ENCODE measurements at places on chromosomes 5 and 9.
A peak's percentile ranks its signal among the peaks of the same experiment; 100 is the strongest.

- no peak for DNase-seq
Observed at GRCh38 chr5:118069452-118069851, 918.9 kb downstream of the DTWD2 start.

DNA sequence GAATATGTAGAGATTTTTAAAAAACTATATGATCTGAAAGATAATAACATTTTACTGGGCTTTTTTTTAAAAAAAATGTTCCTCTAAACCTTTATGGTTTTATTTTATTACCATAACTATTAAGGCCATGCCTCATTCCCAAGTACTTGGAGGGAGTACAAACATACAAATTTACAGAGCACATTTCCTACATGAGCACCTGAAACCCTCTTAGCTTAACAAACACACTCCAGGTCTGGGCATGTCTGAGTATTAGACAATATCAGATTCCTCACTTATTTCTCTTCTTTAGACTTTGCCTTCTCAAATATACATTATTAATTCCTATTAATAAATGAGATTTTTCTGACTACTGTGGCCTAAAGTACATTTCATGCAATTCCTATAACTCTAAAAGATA is 319.2 kb downstream of the SLCO4C1 start:
- DNase-seq = no peak

- peak; percentile 8 for DNase-seq
Observed at GRCh38 chr9:133403766-133404453, 13.9 kb downstream of the REXO4 start.

GRCh38 chr5:141359790-141360426 is at the start of gene PCDHGB2:
Gene PCDHGB2, plus strand, starts transcription at chr5:141359994. Its CDS starts 142 bp downstream, at chr5:141360136.
- DNase-seq = peak; percentile 43

- DNase-seq = peak; percentile 69
Observed at GRCh38 chr9:87557996-87558395, 60.3 kb downstream of the DAPK1 start.

DNA sequence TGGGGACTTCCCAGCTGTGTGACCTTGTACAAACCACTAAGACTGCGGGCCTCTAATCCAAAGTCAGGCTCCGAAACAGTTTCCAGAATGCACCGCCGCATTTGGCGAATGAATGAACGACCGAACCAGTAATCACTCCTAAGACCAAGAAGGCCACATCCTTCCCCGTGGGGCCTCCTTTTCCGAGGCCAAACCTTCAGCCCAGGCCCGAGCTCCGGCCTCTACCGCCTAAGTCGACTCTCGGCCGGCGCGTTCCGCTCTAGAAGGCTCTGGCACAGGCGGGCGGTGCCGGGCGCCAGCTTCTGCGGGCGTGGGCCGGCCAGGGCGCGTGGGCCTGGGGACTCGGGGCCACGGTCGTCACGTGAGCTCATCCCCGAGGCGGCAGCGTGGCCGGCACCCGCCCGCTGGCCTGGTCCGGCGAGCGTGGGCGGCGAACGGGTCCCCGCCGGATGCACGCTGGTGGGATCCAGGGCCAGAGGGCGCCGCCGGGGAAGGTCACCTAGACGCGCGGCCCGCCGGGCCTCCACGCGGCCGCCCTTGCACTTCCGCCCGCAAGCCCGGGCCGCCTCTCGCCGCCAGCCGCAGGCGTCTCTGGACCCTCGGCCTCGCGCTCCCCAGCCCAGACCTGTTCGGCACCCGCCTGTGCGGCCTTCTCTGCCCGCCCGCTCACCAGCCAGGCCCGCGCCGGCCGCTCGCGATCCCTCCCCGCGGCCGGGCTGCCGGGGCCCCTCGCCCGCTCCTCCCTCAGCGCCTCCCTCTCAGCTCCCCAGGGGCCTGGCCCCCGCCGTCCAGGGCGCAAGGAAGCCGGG is 754 bp downstream of the VDAC1 start:
- peak; percentile 23 for DNase-seq

- DNase-seq = no peak
Observed at GRCh38 chr5:31078956-31079355, 114.5 kb upstream of the CDH6 start.

DNA sequence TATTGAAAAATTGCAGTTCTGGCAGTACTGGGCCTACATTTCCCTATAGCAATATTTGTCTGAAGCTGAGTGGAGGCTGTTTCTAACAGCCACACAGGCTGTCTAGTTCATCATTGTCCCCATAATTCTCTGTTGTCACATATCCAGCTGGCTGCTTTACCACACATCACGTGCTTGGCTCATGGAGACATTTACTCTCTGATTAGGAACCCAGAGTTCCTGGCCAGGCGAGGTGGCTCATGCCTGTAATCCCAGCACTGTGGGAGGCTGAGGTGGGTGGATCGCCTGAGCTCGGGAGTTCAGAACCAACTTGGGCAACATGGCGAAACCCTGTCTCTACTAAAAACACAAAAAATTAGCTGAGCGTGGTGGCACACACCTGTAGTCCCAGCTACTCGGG is 81.4 kb downstream of the PGM5 start:
- DNase-seq = no peak

DNA sequence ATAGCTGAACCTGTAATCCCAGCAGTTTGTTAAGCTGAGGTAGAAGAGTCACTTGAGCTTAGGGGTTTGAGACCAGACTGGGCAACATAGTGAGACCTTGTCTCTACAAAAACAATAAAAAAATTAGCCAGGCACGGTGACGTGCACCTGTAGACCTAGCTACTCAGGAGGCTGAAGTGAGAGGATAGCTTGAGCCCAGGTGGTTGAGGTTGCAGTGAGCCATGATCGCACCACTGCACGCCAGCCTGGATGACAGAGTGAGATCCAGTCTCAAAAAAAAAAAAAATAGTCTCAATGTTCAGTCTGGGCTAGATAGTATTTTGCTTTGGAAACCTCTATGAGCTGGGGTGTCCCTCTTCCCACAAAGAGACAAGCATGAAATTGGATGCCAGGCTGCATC is 51.9 kb upstream of the IQGAP2 start:
- no peak for DNase-seq

- DNase-seq = peak; percentile 78
Observed at GRCh38 chr5:120419127-120419526, 45.0 kb upstream of the PRR16 start.

DNA sequence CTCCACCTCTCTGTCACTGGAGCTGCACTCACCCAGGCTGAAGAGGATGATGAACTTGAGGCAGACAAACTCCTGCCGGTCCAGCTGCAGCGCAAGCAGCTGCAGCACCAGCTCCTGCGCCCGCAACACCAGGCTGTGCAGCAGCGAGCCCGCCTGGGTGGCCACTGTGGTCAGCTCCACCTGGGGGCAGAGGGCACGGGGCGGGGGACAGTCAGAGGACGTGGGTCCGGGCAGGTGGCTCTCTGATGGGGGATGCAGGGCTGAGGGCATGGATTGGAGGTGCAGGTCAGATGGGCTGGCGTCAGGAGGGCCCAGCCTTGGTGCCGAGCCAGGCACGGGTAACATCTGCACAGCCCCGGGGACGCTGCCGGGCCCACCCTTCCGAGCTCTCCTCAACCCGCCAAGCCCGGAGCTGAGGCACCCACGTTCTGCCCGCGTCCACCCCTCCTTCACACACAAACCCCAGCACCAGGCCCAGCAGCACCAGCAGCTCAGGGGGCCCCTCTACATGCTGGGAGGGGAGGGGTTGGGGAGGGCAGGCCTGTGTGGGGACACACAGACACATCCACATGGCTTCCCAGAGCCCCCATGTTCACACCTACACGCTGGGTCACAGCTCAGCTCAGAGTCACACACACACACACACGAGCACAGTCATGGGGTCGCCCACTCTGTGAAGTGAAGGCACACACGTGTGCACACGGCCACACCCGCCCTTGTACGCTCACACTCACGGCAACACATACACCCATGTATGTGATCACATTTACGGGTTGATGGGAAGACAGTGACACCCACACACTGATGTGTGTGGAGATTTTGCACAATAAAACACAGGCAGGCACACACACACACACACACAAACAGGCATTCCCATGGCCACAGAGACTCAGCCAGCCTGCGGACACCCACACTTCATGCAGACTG is 15.9 kb downstream of the NR5A1 start:
- no peak for DNase-seq

- no peak for DNase-seq
Observed at GRCh38 chr5:52328220-52328806, 459.4 kb upstream of the ITGA1 start.

GRCh38 chr5:177432143-177432838 is 5.8 kb downstream of the GRK6 start:
- DNase-seq = no peak

DNA sequence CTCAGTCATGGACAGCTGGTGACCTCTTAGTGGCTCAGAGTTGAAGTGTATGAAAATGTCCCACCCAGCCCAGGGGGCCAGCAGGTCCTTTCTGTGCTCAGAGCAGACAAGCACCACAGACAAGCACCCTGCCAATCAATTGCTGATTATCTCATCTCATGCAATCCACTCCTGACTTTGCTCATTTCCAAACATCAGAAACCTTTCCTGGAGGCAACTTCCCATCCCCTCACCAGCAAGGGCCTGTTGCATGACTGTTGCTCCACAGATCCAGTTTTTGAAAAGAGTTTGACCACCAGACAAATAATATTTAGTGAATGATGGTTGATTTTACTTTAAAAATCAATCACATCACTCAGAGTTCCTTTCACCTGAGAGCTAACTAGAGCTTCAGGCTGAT is 397.3 kb upstream of the KLF4 start:
- no peak for DNase-seq

DNA sequence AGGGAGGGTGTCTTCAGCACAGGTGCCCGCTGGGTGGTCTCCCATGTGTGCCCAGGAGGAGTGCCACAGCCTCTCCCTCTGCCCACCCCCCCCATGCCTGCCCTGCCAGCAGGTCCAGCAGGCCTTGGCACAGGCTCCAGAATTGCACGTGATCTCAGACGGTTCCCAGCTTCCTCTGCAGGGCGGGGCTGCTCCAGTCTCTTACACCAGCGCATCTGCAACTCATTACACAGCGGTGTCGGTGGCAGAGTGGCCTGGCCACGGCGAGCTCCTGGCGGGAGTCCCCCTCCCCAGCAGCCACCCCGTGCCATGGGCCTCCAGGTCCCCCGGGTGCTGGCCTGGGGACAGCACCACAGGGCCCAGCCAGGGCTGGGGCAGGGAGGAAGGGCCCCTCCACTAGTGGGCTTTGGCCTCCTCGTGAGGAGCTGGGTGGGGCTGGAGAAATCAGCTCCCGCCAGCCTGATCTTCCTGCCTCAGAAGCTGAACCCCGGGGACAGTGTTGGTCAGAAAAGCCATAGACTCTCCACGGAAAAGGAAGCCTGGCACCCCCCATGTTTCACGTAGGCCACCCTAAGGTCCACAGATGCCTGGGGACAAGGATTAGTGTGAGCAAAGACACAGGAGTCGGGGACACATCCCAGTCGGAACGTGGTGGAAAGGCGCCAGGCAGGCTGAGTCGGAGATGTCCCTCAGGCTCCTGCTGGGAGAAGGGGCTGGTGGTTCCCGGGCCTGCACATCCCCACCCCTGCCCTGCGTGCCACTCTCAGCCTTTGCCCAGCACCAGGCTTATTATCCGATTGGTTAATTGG is 40.2 kb downstream of the RXRA start:
- DNase-seq = peak; percentile 93

DNA sequence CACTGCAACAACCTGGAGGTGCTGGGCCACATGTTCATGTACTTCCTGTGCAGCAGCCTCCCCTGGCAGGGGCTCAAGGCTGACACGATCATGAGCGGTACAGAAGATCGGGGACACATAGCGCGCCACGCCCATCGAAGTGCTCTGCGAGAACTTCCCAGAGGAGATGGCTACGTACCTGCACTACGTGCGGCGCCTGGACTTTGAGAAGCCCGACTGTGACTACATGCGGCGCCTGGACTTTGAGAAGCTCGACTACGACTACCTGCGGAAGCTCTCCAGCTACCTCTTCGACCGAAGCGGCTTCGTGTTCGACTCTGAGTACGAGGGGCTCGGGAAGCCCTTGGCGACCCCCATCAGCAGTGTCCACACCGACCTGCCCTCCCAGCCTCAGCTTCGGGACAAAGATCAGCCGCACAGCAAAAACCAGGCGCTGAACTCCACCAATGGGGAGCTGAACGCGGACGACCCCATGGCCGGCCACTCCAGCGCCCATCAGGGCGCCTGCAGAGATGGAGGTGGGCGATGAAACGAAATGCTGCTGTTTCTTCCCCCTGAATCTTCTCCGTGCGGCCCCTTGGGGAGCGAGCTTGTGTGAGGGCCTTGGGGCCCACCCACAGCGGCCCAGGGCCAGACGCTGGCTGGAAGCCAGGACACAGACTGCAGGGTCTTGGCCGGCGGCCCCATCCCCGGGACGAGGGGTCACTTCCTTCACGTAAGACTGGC is 56.5 kb downstream of the JAK2 start:
- no peak for DNase-seq

- DNase-seq = no peak
Observed at GRCh38 chr9:37486256-37486615, 488 bp downstream of the POLR1E start.

DNA sequence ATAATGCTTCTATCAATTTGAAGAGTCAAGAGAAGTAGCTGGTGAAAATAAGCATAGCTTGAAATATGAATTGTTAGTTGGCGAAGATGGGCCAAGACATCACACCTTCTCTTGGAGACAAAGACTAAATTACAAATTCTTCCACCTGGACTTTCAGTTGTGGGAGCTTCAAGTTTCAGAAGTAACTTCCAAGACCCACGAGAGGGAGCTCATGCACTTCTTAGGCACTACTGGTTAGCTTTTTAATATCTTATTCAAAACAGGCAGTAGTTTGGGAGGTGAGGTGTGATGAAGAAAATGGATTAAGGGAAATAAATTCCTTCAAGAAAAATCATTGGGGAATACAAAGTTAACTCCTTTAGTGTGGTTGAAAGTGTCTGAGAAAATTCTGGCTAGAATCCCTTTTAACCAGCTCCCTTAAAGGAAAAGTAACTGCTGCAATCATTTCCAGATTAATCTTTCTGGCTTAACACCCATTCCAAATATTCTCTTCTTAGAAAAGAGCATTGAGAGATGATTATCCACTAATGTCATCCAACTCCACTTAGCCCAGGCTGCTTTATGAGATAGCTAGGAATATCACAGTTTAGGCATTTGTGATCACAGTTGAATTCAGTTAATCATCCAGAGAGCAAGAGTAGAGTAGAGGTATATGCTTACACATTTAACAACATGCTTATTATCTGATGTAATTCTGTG is 139.5 kb upstream of the DMRTA1 start:
- peak; percentile 52 for DNase-seq

DNA sequence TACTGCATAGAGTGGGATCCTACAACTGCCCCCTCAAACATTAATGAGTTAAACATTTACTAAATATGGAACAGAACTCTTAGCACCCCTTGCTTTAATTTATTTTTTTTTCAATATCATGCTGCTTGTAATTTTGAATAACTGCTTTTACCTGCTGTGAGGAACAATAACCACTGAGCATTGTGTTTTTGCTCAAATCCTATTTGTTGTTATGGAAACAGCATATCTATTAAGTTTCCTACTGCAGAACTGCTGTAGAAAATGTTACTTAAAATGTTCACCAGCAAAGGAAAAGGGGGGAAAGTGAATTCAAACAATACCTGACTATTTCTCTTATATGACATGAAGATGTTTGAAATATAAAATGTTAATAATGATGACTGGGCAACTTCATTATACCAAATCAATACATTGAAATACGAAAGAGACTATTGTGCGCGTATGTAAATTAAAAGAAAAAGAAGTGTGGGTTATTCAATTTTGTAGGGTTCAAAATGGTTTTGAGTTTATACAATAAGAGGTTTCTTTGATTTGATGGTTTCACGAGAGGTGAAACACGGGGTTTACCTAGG is 1043.8 kb upstream of the NUDT12 start:
- DNase-seq = no peak
